ENCODE measurements at places on chromosomes 5 and 9. TPM values are rescaled to one million over a fixed set of nuclear protein-coding genes. Genes with fewer than 3 reads are reported as not detected.

DNA sequence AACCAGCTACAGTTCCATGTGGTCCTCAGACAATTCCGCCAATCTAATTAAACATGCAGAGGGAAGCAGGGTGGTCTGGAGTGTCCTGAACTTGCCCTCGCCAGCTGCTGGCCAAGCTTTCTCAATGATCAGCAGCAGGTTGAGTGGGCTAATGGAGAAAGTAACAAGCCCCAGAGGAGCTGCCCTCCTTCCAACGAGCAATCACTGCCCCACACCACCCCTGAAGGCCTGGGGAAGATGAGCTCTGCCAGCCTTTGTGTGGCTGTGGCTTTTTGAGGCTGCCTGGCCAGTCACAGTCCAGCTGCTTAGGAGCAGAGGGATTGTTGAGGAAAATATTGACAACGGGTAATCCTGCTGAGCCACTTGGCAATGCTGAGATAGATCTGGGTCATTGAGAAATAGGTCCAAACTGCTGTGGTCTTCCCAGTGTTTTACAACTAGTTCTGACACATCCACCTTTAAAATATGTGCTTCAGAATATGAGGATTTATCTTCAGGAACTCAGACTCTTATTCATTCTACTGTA lies 107.3 kb downstream of the CD180 start:
- no peak for DNase-seq

DNA sequence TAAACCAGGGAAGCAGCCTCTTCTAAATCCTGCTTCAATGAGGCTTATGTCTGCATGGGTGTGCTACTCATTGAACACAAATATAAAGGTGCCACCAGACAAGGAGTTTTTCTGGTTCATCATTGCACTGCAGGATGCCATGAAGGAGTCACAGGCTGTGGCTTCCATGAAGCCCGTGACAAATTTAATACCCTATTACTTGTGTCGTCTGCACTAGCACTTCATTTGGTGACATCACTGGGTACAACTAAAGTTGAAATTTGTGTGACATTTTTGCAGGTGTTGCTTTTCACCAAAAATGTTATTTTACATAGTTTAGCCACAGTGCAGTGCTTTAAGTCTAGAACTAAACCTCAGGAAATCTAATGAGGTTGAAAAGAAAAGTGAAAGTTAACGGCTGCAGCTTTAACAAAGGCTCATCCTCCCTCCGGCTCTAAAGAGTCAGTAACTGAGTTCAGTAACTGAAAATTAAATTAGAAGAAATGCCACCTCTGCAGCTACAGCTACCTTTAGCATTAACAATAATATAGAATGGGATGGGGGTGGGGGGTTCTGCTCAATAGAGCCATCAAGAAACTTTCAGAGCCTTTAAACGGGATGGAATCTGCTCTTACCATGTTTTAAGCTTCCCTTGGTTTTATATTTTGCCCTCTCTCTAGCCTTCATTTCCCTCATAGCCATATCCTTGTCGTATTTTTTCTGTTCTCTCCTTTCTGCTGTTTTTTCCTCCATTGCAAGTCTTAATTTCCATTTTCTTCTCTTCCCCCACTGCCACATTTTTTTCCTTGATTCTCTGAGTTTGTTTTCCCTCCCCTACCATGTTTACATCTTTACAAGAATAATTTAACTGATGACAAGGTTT lies 233.8 kb upstream of the TMEM161B start:
- DNase-seq, result no peak

DNA sequence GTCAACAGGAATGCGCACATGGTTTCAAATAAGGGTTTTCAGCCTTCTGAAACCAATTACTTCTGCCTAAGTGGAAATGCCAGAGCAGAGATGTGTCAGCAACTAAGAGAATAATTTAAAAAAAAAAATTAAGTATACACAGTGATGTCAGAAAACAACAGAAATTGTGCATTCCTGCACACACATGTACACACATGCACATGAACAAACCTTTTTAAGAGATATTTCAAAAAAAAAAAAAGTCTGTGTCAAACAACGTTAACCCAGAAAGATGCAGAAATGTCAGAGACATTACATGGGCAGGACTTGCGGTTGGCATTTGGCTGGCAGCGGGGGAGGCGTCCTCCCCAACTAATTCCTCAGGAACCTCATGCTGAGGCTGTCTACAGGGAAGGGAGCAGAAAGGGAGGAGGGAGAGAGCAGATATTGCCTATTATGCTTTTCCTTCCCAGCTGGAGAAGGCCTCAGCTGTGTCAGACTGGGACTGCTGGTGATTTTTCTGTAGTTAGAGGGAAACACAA lies 536.9 kb upstream of the WWC1 start:
- DNase-seq, result no peak

ZCCHC7 gene
- 25.1 TPM for total RNA-seq

PCDHGA2 gene
- not detected for total RNA-seq

ABCA1 gene
- total RNA-seq, result 21.7 TPM

DNA sequence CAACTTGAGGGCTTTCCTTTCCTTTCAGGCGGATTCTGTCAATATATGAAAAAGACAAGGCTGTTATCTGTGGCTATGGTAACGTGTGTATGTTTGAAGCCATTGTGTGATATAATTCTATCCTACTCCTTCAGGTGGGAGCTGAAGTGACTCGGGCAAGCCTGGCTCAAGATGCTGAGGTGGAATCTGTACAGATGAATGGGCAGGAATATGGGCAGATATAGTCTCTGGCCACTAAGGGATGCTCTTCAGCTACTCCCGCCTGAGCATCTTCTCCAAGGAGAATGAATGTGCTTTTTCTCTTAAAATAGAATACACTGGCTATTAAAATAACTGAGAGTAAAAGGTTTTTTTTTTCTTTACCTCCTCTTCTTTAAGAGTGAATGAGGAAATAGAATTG lies 244.8 kb downstream of the ADGRV1 start:
- no peak for DNase-seq

SLC6A3 gene
- not detected for total RNA-seq

DNA sequence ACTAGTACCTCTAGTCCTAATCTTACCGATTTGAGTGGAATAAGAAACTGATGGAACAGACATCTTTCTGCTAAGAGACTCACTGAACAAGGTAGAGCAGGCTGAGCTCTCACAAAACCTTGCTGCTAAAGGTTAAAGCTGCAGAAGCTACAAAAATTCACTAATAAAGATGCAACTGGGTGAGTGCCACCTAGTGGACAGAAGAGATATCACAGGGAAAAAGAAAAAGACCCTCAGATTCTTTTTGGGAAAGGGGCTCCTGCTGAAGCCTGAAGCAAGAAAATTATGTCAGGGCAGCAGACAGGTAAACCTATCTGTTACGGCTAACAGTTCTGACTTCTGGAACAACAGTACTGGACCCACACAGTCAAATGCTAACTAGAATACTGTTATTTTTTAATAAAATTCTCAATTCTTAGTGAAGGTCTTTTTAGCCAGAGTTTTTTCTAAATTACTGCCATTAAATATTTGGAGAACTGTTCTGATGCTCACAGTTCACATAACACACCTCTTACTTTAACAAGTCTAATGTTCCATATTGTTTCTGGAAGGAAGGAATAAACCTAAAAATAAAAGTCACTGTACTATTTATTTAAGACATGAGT lies 51.2 kb downstream of the DIAPH1 start:
- DNase-seq, result no peak

LHFPL2 gene
- total RNA-seq, result 0.18 TPM

DNA sequence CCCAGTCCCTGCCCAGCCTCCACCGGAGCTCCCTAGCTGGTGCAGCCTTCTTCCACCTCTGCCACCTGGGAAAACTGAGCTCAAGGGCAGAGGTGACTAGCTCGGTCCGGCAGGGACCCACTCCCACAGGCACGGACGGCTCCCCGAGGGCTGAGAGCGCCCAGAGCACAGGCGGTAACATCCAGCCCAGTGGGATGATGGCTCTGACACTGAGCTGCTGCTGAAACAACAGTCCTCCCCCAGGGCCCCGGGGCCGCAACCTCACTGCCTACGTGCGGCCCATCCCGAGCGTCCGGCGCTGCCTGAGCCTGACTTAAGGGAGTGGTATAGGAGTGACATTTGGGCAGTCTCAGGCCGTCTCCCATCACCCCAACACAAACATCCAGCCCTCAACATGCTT lies 3.7 kb downstream of the FAM163B start:
- DNase-seq, result no peak

DNA sequence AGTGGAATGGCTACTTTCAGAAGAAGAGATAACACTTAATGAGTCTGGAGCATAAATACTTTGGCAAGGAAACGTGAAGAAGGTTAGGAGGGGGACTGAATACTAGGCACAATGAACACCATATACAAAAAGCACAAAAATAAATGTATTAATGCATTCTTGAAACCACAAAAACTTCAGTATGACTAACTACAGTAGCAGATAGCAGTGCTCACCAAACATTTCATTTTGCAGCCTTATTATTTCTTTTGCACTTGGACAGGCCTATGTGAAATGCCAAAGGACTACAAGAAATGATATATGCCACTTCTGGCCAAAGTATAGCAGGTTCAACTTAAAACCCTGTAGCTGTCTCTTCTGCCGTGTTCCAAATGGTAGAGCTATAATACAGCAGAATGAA lies 26.3 kb downstream of the UBQLN1 start:
- DNase-seq, result no peak

DNA sequence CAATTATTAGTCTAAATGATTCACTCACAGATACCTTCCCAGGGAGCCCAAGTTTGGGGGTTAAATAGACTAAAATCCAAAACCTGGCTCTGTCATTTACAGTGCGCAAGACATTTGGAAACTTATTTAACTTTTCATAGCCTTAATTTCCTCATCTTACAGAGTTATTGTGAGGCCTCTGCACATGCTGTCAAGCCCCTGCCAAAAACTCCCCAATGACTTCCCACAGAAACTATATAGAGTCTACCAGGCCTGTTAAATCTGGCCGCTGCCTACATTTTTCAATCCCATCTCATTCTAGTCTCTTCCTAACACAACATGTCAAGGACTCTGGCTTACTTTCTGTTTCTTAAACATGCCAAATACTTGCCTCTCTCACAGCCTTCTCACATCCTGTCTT lies 412.5 kb downstream of the ELAVL2 start:
- no peak for DNase-seq

GRCh38 chr5:6791031-6791430 lies 77.8 kb downstream of the TENT4A start:
- DNase-seq, result no peak

FOXD4L5 gene
- total RNA-seq, result 0.16 TPM

- DNase-seq, result no peak
Observed at GRCh38 chr9:127897193-127897692, 2.2 kb downstream of the ST6GALNAC6 start.

- no peak for DNase-seq
Observed at GRCh38 chr5:180673371-180674089, 24.1 kb upstream of the FLT4 start.

DNA sequence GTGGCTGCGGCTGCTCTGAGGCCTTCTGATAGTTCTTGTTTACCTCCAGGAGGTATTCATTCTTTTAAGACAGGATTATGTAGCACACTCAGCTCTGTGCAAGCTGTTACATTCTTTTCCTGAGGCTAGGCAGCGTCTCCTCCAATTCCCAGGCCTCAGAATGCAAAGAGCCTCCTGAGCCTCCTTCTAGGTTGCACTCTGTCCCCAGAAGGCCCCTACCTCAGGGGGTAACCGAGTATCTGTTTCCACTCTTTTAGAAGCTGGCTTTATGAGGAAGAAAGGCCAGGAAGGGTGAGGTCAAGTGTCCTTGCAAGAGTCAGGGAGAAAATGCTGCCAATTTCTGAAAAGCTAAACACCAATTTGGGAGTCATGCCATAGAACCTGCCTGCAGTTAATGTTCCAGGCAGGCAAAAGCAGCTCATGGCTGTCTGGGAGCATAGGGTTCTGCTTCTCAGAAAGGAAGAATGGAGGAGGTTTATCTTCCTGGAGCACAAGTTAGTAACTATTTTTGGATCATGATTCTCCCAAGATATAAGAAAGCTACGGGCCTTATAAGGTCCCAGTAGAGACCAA lies 178.9 kb downstream of the SEMA6A start:
- DNase-seq, result no peak

All from activated naive CD4-positive, alpha-beta T cell treated with anti-CD3 and anti-CD28 coated beads, Interleukin-2, amount 50 U/mL, for 72 hours (primary cell).